ENCODE measurements at places on chromosomes 6 and 20.

- no peak for DNase-seq
Observed at GRCh38 chr6:24966381-24966780, 30.6 kb upstream of the RIPOR2 start.

DNA sequence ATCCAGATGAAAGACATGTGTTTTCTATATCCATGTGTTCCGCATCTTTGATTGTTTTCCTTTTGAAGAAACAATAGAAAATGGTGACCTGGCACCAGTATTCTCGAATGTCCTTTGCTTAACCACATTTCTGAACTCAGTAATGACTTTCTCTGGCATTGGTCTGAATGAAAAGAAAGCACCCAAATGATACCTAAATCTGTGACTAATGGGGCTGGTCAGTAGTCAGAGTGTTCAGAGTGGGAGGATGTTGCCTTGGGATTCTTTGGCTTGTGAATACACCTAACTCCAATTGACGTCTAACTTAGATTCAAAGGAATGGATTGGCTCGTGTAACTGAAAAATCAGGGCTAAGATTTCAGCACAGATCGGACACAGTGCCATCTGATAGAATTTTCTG lies 27.1 kb downstream of the PARD6B start:
- no peak for DNase-seq

- DNase-seq: no peak
Observed at GRCh38 chr6:69732045-69732444, 64.8 kb downstream of the LMBRD1 start.

DNA sequence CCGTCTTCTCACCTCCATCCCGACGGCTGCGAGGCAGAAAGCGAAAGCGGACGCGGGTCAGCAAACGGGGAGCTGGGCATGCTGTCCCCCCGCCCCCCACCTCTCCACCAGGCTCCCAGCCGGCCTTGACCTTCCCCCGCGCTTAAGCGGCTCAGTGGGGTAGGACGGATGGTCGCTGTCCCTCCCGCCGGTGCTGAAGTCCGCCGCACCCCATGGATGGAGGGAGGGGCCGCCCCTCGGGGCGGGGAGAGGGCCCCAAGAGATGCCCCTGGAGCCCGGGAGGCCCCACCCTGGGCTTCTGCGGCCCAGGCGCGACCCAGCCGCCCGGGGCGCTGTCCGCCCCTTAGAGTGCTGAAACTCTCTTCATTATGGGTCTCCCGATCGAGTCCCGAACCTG lies at the start of gene KCNB1:
TSS of gene KCNB1 (minus strand) at position 48 of the 397 bp plus-strand sequence. CDS start 188 bp downstream, outside the sequence.
- peak; percentile 83 for DNase-seq

DNA sequence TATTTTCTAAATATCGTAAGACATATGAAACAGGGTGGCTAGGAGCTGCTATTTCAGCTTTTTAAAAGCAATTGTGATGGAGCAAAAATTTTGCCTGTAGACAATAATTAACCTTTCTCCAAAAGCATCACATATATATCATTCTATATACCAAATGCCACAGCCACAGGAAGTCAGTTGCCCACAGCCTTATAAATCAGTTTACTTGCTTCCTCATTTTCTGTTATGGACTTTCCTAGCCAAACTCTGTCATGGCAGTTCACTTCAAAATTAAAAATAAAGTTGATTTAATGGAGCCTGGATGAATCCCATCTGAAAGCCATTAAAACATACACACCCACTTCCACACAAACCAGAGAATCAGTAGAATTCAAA lies 93.4 kb upstream of the NHSL1 start:
- peak; percentile 78 for DNase-seq

DNA sequence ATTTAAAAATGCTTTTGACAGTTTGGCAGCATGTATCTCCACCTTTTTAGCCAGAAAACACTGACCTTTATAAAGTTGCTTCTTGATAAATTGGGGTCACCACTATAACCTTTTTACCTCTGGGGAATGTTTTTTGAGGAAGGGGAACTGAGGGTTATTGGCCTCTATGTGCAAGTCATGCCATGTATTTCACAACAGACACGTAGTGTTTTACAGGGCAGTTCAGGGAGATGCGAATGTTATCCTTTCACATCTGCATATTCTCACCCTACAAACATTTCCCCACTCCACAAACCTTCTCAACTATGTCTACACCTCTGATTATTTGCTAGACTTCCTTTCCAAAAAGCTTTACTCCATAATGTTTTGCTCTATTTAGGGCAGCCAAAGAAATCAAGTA lies 17.0 kb upstream of the SLA2 start:
- peak; percentile 39 for DNase-seq

- no peak for DNase-seq
Observed at GRCh38 chr6:20168690-20169089, 43.6 kb downstream of the MBOAT1 start.

Data from hematopoietic multipotent progenitor cell treated with erythropoietin and hydrocortisone succinate and interleukin-3 and kit ligand, for 4 days (in vitro differentiated cells).